CD4-positive, alpha-beta T cell treated with Interleukin-2 at 100 ng/mL for 4 hours (primary cell): ENCODE measurements at places on chromosomes 1 and 21.
A peak's percentile ranks its signal among the peaks of the same experiment; 100 is the strongest.

DNA sequence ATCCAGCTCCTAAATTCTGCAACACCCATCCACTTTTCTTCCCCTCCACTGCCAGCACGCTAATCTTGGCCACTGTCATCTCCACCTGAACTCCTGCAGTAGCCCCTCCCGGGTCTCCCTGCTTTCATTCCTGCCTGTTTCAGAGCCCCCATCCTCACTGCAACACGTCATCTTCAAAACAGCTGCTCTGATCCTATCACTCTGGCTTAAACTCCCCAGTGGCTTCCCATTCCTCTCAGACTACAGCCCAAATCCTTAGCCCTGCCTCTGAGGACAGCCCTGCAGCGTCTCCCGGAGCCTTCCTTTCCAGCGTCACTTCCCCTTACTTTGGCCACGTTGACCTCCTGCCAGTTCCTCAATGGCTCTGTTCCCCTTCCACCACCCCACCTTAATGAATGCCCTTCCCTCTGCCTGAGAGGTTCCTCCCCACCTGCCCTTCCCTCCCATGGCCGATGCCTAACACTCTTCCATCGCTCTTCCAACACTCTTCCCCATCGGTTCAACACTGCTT is 22.9 kb upstream of the IFNAR2 start:
- no peak for DNase-seq

DNA sequence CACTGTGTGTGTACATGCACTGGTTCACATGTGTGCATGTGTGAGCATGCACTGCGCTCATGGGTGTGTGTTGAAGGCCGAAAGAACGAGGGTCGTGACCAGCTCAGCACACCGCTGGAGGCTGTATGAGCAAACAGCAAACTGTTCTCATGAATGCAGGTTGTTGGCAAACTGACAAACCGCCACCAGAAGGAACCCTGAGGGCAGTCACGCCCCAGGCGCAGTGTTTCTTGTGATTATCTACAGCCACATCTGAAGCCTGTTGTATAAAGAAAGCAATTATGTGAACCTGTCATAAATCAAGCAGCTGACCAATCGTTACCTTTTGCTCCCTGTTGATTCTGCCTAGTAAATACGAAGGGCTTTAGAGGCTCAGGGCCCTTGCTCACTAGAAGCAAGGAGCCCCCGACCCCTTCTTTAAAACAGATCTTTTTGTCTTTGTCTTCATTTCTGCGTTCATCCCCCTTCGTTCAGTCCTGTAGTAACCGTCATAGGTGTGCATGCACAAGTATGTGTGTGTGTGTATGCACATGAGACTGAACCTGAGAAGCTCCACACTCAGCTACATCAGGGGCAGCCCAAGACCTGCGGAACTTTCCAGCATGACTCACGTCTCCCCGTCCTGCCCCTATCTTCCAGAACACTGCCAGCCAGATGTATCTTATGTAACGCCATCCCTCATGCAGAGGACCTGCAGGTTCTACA is 16.8 kb upstream of the RIPK4 start:
- DNase-seq = no peak

DNA sequence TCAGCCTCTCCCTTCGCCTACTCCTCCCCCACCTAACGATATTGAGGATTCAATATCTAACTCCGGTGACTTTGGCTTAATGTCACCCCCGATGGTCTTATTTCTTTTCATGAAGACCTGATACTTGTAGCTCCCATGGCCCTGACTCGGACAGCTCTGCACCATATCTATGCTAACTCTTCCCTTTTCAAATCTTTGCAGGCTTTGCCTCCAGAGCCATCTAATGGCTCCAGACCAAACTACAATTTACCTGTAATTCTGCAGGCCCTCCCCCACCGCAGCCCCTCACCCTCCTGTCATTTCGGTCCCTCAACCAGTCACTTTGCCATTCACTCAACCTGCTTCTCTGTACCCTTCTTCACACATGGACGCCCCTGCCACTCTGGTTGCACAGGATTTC is 7.9 kb upstream of the GSTM5 start:
- no peak for DNase-seq

DNA sequence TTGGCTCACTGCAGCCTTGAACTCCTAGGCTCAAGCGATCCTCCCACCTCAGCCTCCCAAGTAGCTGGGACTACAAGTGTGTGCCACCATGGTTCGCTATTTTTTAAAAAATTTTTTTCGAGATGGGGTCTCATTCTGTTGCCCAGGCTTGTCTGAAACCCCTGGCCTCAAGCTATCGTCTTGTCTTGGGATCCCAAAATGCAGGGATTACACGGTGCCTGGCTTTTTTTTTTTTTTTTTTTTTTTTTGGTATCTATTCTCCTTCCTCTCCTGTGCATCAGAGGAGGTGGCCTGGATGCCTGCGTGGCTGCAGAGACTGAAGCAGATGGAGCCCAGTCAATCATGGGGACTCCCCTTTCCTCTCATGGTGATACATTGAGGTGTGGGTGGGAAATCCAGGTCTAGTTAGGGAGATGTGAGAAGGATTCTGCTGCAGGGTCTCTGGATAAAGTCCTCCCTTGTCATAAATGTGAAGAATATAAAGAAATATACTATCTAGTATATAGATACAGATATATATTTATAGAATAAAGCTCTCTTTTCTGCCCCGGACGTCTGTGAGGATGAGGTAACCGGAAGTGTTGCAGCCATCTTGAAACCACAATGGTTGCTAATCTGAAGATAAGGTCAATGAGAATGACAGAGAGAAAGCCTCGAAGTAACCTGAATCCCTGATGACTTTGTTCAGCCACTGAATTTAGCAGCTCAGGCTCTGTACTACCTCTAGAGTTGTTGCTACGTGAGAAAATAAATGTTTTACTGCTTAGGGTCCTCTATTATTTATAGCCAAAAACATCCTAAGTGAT is 19.5 kb upstream of the RGSL1 start:
- peak; percentile 59 for DNase-seq

GRCh38 chr1:151612501-151613281 is 841 bp downstream of the SNX27 start:
- no peak for DNase-seq

GRCh38 chr1:232421143-232421796 is 208.7 kb downstream of the SIPA1L2 start:
- DNase-seq = no peak

- no peak for DNase-seq
Observed at GRCh38 chr1:93964777-93965200, 55.6 kb upstream of the GCLM start.

DNA sequence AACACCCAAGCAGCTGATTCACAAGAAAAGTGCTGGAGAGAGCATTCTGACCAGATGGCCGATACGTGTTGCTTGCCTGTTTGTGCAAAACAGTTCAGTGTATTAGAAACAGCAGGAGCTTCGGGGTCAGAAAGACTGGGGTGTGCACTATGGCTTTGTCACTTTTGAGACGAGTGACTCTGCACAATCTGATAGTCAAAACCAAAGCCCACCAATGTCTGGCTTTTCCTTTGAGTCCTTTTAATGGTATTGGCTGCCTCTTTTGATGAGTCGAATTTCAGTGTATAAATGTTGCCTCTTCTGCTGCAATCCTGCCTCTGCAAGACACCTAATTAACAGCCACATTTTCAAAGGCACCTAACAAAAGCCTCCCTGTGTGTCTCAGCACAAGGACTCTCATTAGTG is 444.6 kb downstream of the AJAP1 start:
- no peak for DNase-seq

GRCh38 chr1:230599926-230600656 is 42.2 kb upstream of the COG2 start:
- DNase-seq = no peak

GRCh38 chr1:157438146-157438545 is 114.2 kb downstream of the FCRL5 start:
- no peak for DNase-seq

DNA sequence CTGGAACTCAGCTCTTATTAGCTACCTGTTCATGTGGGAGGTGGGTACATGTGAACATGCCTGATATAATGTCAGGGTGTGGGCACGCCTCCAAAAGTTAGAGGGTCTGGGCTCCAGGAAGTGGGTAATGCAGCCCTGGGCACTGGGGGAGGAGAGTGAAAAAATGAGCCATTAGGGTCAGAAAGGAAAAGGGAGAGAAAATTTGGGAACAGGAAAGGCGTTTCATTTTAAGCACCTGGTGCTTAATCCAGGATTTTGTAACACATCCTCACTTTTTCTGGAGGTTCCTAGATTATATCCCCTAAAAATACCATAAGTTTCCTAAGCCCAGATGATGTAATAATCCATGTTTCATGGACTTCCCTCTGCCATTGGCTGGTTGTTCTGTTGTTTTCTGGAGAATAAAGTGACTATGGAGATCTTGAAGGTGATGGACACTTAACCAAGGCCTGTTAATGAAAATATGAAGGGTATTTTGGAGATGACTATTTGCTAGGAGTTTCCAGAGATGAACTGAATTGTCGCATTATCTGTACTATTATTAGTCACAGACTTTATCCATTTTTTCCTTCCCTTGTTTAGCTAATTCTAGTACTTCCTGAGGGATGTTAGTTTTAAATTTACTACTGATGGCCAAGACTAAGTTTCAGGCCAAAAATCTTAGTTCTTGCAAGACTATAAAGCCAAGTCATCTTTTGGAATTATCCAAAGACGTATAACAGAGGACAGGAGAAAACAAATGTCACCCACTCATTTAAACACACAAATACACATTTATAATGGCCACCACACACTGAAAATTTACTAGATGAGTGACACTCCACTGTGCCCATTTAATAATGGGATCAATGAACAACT is 24.4 kb upstream of the TARBP1 start:
- no peak for DNase-seq

DNA sequence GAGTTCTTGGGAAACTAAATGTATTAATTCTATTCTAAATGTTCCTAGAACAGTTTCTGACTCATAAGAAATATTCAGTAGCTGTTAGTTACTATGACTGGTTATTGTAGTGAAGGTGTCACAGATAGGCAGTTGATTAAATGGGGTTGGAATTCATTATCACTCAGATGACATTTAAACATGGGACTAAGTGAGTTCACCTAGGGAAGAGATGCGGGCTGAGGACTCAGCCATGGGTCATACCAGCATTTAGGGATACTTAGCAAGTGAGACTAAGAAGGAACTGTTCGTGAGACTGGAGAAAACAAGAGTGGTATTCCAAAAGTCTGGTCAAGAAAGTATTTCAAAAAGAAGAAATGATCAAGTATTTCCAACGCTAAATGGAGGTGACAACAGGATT is 125.1 kb upstream of the ADGRL4 start:
- DNase-seq = no peak

DNA sequence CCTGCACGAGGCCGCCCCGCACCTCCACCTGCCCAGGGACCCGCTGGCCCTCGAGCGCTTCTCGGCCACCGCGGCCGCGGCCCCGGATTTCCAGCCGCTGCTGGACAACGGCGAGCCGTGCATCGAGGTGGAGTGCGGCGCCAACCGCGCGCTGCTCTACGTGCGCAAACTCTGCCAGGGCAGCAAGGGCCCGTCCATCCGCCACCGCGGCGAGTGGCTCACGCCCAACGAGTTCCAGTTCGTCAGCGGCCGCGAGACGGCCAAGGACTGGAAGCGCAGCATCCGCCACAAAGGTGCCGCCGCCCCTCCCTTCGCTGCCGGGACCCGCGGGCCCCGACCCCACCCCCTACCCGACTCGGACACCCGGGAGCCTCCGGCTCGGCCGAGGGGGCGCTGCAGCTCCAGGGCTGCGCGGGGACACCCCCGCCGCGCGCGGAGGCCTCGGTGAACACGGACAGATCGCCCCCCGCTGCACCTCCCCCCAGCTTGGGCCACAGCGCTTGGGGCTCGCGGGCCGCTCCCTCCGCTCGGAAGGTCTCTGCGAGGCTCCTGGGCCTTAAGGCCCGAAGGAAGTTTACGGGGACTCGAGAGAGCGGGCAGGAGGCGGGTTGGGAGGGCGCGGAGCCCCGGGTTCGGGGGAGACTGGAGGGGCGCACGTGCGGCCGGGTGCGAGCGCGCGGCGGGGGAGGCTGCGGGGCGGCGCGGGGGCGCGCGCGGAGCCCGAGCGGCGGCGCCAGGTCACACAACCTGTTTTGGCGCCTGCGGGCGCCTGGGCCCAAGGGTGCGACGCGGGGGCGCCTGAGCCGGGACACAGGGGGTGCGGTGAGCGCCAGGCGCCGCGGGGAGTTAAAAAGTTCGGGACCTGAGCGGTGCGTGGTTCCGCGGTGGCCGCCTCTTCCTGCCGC is 1.2 kb downstream of the SAMD11 start:
- no peak for DNase-seq

DNA sequence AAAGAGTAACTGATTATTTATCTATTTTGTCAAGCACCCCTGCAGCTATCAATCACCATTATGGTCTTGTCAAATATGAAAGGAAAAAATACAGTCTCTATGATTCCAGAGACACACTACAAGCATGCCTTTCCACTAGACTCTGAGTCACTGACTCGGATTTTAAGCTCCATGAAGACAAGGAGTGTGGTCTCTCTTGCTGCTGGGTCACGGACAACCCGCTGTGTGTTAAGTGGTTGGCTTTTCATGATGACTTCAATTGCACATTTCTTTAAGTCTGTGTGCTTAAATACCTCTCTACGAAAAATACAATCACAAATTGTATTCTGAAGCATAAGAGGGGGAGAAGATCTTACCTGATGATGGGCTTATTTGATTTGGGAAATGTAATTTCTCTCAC is 14.0 kb upstream of the GNG4 start:
- DNase-seq = no peak

DNA sequence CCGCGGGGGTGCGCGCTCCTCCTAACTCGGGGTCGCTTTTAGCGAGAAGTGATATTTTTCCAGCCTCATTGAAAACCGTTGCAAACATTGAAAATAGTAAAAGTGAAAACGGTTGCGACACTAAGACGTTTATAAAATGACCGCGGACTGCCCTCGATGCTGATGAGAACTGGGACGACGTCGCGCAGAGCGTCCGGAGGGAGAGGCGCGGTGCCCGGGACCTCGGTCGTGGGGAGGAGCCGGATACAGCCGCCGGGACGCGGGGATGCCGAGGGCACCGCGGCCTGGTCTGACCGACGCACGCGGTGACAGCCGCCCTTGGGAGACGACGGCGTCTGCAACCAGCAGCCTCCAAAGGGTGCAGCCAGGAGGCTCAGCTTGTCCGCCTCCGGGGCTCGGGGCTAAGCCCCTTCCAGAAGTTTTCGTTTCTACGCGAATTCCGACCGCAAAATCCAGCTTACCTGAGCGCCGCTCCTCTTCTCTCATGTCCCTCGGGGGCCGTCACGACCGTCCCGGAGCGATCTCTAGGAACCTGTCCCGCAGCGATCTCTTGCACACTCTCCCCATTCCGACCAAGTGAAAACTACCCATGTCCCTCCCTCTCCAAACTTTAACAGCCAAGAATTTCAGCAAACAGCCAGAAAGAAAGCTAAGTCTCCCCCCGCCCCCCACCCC is 144.4 kb upstream of the ETS2 start:
- DNase-seq = no peak
